ENCODE measurements at places on chromosomes 4 and X.

- DNase-seq = no peak
These were observed 1.2 kb downstream of the USP46 start for GRCh38 chr4:52657618-52658501.

DNA sequence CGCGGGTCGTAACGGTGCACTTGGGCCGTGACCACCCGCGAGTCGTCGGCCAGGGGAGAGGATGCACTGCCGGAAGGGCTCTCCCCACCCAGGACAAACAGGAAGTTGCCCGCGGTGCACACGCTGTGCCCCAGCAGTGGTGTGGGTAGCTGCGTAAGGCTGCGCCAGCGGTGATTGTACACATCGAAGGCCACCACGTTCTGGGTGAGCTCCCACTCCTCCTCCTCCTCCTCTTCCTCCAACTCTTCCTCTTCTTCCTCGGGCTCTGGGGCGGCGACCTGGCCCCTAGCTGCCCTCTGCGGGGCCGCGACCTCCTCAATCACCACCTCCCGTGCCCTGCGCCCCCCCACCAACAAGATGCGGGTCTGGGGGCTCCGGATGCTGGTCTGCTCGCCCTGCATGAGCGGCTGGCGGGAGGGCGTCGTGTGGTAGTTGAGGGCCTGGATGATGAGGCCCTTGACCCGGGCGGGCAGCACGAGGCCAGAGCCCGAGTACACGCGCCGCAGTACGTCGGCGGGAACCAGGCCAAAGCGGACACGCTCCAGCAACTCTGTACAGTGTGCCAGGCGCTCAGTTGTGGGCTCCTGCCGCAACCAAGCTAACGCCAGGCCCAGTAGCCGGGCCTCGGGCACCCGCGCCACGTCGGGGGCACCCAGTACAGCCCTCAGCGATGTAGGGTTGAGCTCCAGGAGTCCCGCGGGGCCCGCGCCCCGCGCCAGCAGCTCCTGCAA, 1.4 kb downstream of the KLHL34 start:
- no peak for DNase-seq

DNA sequence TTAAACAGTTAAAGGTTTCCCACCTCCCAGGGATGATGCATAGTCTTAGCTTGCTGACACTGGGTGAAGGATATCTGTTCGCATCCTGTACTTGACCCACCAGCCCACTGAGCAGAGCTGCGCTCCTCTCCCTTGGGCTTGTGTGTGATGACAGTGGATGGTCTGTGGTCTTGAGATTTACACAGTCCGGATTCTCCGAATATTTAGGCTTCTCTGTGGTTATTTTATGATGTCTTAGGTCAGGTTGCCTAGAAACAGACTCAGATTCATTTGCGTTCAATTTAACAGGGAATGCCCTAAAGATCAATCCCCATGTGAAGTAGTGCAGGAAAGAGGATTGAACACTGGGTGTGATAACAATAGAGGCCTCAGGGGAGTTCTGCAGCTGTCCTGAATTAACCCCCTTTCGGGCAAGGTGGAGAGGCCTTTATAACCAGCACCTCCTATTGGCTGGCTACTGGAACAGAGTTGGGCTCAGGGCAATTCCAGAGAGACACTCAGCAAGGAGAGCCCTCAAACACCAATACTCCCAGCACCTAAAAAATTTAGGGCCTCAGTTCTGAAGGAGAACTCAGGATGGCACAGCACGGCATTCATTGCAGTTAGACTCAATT, 653.2 kb upstream of the GALNT7 start:
- no peak for DNase-seq

- no peak for DNase-seq
These were observed 26.1 kb downstream of the PALLD start for GRCh38 chr4:168522829-168523489.

DNA sequence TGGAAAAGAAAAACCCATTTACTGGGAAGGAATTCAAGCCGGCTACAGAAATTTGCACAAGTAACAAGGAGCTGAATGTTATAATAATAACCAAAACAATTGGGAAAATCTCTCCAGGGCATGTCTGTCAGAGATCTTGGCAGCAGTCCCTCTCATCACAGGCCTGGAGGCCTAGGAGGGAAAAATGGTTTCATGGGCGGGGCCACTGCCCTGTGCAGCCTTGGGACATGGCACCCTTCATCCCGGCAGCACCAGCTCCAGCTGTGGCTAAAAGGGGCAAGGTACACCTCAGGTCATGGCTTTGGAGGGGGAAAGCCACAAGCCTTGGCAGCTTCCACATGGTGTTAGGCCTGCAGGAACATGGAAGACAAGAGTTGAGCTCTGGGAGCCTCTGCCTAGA, 513.1 kb upstream of the CNKSR2 start:
- no peak for DNase-seq

DNA sequence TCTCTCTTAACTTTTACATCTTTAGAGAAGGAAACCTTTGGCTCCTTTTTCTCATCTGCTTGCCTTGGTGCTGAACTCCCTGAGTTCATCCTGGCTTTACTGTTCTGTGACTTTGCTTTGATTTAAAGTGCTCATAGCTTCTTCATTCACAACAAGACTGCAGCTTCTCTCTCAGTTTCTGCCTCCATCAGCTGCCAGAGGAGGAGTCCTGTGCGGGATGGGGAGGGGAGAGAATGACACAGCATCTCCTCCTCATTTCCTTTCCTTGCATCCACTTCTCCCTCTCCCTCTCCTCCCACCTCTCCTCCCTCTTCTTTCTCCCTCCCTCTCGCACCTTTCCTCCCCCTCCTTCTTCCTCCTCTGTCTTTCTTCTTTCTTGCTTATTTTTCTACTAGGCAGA, 42.0 kb downstream of the CBLL2 start:
- no peak for DNase-seq

DNA sequence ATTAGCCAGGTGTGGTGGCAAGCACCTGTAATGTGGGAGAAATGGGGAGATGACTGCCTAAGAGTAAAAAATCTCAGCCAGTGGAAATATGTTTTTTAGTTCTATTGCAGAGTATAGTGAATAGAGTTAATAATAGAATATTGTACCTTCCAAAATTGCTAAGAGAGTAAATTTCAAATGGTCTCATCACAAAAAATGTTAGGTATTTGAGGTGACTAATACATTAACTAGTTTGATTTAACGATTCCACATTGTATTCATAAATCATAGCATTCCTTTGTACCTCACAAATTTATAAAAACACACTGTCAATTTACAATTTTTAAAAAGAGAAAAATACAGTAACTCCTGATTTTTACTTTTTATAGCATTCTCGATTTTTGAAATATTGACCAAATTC, 681.5 kb upstream of the EPHA5 start:
- DNase-seq = no peak

DNA sequence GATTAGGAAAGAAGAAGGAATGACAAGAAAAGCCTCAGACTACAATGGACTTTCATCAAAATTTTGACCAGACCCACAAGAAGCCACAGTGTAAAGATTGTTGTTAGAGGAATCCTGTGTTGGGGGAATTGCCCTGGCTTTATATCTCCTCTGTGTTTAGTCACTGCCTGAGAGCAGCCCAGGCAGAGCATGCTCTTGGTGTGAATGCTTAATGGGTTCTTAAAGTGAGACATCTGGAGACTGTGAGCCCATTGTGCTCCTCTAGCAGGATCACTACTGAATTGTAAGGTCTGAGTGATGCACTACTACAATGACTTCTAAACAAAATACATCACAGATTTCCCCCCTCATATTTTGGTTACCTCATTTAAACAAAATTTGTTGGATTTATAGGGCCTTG, 1860.5 kb upstream of the ADGRL3 start:
- no peak for DNase-seq

DNA sequence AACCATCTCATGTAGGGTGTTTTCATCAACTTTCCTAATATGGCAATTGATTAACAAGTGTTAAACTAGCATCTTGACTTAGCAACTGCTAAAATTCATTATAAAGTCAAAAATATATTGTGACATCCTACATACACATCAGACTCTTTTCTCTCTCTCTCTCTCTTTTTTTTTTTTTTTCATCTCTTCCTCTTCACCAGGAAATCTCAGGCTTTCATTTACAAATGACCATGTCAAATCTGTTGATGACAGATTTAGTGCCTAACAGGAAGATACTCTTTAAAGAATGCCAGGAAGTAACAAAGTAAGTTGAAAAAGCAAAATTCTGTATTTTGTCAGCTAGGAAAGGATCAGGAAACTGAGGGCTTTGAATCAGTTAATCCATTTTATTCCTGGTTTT, 365.5 kb downstream of the PCDH7 start:
- DNase-seq = no peak

DNA sequence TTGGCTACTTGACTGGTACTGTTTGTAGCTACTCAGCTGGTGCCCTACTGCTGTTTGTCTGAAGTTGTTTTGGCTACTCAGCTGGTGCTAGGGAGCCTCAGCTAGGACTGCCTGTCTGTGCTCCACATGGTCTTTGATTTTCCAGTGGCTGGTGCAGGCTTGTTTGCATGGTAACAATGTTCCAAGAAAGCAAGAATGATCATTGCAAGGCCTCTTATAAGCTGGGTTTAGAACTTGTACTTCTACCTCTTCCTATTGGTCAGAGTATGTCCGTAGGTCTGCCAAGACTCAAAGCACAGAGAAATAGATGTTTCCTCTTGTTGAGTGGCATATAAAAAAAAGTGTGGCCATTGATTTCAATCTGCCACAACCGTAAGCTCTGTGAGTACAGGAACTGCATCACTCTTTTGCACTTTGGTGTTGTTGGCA, 17.6 kb downstream of the NFKB1 start:
- no peak for DNase-seq

DNA sequence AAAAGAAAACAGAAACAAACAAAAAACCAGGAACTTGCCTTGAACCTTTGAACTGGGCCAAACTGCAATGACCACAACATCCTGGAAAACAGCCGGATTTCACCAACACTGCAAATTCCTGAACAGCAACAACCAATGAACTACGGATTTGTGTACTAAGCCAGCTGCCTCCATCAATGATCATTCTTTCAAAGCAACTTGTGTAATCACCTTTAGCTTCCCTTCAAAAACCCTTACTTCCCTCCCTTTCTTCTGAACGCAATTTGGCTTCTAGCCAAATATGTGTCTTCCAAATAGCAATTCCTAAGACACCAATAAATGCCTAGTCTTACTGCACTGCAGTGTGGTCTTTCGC, 98.5 kb upstream of the FAM47C start:
- no peak for DNase-seq

DNA sequence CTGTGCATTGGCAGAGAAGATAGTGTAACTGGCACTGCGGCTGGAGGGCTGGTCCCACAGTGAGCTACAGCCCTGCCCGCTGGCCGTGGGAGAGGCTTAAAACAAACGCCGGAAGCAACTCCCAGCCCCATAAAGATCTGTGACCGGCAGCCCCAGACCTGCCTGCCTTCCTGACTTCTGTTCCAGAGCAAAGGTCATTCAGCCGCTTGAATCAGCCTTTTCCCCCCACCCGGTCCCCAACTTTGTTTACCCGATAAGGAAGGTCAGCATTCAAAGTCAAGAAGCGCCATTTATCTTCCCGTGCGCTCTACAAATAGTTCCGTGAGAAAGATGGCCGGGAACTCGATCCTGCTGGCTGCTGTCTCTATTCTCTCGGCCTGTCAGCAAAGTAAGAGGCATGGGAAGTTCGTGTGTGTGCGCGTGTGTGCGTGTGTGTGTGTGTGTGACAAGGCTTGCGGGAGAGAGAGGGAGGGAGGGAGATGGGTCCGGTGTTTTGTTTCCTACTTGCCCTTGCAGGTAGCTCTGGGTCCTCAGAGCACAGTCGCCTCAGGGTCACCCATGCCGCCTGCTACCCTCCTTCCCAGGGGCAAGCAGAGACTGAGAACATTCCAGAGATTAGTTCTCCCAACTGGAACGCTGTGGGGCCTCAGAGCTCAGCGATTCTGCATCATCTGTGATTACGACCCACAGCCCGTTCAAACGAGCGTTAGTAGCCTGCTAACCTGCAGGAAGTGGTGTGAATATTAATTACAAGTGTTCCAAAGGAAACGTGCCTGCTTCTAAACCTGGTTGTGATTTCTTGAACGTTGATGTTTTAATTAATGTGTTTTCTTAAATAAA, at the start of gene MGST2:
Gene MGST2, plus strand, starts transcription at position 130 of the 840 bp plus-strand sequence. Its CDS starts 201 bp downstream, at position 331.
- DNase-seq = no peak

GRCh38 chrX:13203271-13203670, 116.6 kb downstream of the ATXN3L start:
- DNase-seq = no peak

GRCh38 chr4:152536545-152537182, 772 bp upstream of the FBXW7 start:
- DNase-seq = no peak

Measured in stimulated activated CD4-positive, alpha-beta T cell treated with anti-CD3 and anti-CD28 coated beads, Interleukin-4, amount 100 ng/mL, for 4 hours (primary cell).